Amygdala (tissue), 56 donors: ENCODE measurements at places on chromosomes 12 and 14.

- DNase-seq = no peak
Measured at GRCh38 chr12:99498756-99499155, 148.8 kb upstream of the GARIN6 start.

DNA sequence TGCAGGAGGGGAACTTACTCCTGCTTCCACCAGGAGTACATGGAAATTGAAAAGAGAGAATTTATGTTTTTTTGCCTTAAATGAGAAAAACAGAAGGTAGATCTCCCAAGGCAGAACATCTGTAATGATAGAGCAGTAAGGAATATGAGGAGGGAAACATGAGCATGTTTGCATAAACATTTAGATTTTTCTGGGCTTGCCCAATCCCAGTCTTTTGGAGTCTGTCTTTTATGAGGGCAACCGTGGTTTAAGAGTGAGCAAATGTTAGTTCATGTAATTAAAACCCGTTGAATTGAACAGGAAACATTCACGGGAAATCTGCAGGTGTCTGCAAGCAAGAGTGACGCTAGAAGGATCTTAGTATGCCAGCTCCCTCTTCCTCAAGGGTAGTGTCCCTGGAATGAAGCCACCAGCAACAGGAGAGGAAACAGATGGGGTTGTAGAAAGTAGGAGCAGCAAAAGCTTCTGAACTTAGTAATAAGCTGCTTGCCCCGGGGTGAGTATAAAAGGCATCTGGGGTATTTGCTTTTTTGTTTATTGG is 79.3 kb downstream of the ARF6 start:
- no peak for DNase-seq

DNA sequence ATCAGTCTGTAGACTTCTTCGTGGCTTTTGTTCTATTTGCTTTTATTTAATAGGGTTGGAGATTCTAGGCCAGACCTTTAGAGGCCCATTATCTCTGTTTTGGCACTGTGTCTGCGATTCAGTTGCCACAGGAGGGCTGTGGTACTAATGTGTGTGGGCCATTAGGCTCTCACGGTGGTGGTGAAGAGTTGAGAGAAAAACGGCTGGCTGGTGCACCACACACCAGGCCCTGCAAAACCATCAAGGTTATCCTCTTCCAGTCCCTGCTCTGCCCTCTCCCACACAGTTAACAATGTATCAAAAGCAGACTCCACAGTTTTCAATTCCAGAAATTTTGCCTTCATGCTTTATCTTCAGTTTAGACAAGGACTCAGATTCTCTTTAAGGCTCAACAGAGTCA is 97.7 kb downstream of the MYF5 start:
- no peak for DNase-seq

DNA sequence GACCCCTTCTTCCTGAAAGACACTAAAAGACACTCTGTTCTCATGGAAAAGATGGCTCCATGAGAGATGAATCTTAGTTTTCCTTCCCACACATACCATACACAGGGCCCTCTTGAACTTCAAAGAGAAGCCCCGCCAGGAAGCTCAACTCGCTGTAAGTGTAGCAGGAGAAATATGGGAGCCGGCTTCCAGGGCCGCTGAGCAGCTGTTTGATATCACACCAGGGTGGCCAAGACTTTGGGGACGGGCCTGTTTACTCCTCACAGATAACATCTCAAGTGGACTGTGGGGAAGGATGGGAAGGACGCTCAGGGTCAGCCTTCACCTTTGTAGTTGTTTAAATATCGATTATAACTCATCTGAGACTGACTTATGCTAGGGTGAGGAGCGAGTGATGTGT is 235.5 kb upstream of the TBX3 start:
- no peak for DNase-seq

GRCh38 chr12:88208661-88209060 is 66.6 kb downstream of the TMTC3 start:
- DNase-seq = no peak
